ENCODE measurements at places on chromosomes 3 and 15.

DNA sequence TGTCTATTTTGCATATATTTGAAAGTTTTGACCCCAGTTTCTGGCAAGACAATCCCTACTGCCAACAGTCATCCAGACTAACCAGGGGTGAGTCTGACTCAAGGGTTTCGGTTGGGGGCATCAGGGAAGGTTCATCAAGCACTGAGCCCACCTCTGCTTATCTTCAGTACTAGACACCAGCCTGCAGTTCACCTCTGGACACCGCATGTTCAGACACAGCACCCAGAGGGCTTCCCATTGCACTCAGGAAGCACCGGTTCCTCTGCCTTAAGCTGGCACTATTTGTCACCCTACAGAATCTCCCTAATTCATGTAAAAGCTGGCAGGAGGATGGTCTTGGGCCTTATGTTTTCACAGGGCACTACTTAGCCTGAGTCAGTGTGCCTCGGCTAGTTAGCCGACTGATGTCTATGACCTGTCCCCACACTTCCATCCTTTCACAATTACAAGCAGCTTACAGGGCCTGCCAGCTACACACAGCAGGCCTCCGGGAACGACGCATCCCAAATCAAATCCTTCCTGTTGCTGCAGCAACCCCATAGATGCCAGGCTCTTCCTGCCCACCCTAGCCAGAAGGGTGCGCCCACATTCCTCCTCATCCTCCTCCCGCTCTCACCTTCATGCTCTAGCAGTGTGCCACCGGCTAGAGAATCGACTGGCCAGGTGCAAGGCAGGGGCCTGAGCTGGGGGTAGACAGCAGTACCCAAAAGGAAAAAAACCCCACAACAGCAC lies 52.5 kb downstream of the SH3BP5 start:
- H3K36me3 ChIP-seq = no peaks in the 10 kb centered on the region
- peaks cover 6% of the 10 kb centered on the region for H3K4me1 ChIP-seq
- DNase-seq = no peak

DNA sequence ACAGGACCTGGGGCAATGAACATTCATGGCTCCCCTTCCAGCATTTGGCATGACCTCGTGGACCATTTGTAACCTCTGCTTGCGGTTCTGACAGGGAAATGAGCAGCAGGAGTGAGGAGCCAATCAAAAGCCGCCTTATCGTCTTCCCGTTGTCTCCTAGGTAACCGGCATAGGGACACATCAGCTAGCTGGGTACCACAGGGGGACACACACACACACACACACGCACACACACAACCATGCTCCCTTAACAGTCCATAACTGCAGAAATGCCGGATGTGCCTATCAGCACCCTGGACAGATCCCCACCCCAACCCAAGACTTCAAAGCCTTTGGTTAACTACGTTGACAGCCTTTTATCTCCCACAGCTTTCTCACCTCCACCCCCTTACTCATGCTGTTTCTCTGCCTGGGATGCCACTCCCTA lies 53.4 kb upstream of the CCDC174 start:
- no peak overlapping the region for H3K27ac ChIP-seq
- H3K36me3 ChIP-seq = no peaks in the 10 kb centered on the region
- DNase-seq = no peak

DNA sequence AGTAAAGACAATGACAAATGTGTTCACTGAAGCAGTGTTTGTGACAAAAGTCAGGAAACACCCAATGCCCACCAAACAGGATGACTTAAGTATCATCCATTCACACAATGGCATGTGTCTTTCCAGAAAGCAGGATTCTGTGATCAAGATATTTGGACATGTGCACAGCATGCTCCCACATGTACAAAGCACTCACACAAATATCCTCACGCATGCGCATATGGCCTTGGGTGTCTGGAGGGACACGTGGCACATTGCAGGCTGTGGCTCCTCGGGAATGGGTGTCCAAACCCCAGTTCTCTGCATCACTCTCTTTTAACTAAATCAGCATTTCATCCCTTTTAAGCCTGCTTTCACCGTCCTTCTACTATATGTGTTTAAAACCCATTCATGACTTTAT lies 130.5 kb downstream of the KLF13 start:
- DNase-seq = no peak
- H3K27ac ChIP-seq = no peak overlapping the region
- no peaks in the 10 kb centered on the region for H3K36me3 ChIP-seq
- H3K4me3 ChIP-seq = no peak overlapping the region

- DNase-seq = no peak
- H3K27ac ChIP-seq = no peak overlapping the region
- no peak overlapping the region for H3K4me3 ChIP-seq
- H3K4me1 ChIP-seq = no peaks in the 10 kb centered on the region
Measured at GRCh38 chr15:33322091-33322490, 11.3 kb downstream of the RYR3 start.

- H3K27ac ChIP-seq = no peak overlapping the region
- H3K36me3 ChIP-seq = peaks cover 29% of the 10 kb centered on the region
- no peak for DNase-seq
- no peaks in the 10 kb centered on the region for H3K4me1 ChIP-seq
- no peaks in the 10 kb centered on the region for H3K27me3 ChIP-seq
Measured at GRCh38 chr15:52546031-52546751, 17.5 kb upstream of the MYO5A start.

DNA sequence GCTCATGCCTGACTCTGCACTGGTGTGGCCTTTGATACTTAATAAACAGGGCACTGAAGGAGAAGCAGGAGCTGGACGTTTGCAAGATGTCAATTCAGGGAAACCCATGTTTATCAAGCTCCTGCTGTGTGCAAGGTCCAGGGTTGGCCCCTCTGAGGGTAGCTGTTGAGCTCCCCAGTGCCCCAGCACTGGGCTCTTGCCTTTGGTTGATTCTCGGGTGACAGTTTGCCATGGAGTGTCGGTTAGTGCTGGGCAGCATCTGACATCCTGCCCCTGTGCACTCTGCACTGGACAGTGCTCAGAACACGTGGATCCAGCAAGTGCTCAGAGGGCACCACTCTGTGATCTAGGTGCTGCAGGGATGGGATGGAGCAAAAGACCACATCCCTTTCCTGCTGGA lies 7.3 kb downstream of the HDAC11 start:
- H3K27ac ChIP-seq = no peak overlapping the region
- H3K36me3 ChIP-seq = no peaks in the 10 kb centered on the region
- no peak overlapping the region for H3K4me3 ChIP-seq
- peaks cover 27% of the 10 kb centered on the region for H3K4me1 ChIP-seq
- H3K27me3 ChIP-seq = no peaks in the 10 kb centered on the region
- no peak for DNase-seq
